Amygdala (tissue), 56 donors: ENCODE measurements at places on chromosomes 2 and 18.

- no peak for DNase-seq
Observed at GRCh38 chr18:36086186-36086585, 18.8 kb upstream of the RPRD1A start.

DNA sequence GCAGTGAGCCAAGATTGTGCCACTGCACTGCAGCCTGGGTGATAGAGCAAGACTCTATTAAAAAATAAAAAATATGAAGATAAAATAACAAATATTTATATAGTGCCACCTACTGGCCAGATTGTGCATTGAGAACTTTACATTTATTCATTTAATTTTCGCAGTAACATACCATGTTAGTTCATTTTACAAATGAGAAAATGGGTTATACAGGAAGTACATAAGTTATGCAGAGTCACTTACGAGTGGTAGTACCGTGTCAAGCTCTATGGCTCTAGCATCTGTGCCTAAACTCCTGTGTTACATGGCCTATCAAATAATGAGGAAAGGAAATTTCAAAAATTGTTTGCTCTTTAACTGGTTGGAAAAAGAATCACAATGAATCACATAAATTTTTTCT is 27.9 kb downstream of the RIF1 start:
- no peak for DNase-seq

- DNase-seq = no peak
Observed at GRCh38 chr2:240205348-240205747, 64.9 kb upstream of the OTOS start.

DNA sequence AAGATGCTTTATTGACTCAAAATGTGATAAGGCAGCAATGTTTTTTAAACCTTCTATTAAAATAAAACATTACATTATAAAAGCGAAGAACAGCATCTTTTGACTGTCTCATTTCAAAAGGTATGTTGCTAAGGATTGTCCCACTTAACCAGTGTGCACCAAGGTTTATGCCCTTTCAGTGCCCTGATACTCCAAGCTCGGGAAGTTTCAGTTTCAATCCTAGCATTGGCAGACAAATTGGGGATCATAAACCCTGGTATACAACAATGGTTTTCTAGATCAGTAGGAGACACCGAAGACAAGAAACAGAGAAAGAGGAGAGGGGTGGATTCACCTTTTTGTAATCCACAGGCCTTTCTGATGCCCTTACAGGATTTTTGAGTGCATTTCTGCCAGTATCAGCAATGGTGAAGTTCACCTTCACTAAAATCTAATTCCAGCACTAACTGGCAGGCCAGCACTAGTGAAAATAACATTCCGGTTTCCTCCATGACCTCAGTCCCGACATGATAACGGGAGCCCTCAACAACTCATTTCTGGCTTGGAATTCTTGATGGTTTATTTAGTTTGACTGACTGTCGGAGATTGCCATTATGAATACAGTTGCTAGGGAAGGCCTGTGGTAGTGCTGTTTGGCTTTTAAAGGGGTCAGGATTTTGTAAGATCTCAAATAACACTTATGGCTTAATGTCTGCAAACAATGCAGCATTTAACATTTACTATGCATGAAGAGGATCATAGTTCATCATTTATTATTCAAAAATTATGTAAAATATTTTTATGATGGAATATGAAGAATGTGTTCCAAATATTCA is 33.3 kb upstream of the FIGN start:
- DNase-seq = no peak

DNA sequence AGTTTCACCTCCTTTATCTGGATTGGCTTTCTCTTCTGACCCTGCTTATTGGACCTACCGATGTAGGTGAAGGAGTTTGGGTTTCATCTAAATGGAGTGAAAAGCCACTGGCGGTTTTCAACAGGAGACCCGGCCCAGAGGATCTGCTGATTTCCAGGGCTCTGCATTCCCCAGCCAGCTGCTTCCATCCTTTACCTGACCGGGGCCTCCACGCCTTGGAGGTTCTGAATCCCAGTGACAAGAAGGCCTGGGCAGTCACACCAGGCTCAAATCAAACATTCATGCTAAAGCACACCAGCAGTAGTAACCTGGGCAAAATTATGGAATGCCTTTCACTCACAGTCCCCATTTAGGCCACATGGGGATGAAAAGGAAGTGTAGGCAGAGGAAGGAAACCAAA is 30.0 kb upstream of the RTTN start:
- DNase-seq = no peak

DNA sequence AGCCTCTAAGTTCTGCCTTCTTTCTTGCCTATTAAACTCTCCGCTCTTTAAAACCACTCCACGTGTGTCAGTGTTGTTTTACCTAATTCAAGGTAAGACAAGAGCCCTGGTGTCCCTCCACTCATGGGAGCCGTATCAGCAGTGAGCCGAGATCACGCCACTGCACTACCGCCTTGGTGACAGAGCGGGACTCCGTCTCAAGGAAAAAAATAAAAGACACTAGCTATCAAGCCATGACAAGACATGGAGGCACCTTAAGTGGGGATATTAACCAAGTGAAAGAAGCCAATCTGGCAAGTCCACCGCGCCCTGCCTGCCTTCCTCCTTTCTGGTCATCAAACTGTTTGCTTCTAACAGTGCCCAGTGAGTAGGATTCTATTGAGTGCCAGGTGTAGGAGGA is 40.2 kb upstream of the LBH start:
- no peak for DNase-seq

- no peak for DNase-seq
Observed at GRCh38 chr18:41966943-41967342, 11.9 kb downstream of the PIK3C3 start.

- no peak for DNase-seq
Observed at GRCh38 chr2:106664669-106665068, 177.5 kb downstream of the CD8B2 start.

GRCh38 chr2:237122214-237122666 is 36.6 kb downstream of the COPS8 start:
- peak; percentile 4 for DNase-seq

DNA sequence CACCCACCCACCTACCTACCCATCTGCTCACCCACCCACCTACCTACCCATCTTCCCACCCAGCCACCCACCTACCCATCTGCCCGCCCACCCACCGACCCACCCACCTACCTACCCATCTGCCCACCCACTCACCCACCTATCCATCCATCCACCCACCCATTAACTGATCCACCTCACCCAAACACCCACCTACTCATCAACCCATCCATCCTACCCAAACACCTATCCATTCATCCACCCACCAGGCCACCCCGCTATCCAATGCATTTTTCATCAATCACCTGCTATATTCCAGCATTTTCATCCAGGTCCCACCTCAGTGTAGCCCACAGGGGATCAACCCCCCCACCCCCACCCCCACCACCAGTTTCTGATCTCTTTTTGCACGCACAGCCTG is 121.8 kb downstream of the GLI2 start:
- no peak for DNase-seq

DNA sequence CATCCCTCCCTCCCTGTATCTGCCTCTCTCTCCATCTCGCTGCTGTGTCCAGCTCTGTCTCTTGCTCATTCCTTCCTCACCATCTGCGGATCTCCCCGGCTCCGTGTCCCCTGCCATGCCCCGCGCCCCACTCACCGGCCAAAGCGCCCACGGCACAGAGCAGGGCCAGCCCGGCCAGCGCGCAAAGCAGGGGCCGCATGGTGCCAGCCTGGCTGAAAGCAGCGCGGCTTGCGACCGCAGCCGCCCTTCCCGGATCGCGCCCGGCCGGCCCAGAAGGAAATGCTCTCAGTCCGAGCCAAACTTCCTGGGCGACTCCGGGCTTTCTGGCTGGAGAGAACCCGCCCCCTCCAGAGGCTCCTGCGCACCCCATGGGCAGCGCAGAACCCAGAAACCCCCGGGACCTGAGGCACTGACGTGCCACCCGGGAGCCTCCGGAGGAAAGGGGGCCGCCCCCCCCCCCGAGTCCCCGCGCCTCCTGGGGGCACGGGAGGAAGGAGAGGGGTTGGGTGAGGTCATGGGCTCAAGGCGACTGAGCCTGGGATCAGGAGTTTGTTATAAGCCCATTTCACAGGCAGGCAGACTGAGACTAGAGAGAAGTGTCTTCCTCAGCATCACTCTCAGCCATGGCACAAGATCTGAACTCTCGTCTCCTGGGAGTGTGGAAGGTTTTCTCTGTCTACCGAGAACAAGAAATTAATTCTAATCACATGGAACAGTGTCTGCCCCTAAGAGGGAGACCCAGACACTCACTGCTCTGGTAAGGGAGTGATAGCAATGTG is 45.2 kb upstream of the RAB6C start:
- DNase-seq = no peak

GRCh38 chr18:61896757-61897156 is 4.0 kb upstream of the RNF152 start:
- DNase-seq = no peak

- DNase-seq = no peak
Observed at GRCh38 chr2:20530520-20530919, 83.6 kb downstream of the RHOB start.
